ENCODE measurements at places on chromosomes 2 and 18. TPM values are rescaled to one million over a fixed set of nuclear protein-coding genes. Genes with fewer than 3 reads are reported as not detected.

DNA sequence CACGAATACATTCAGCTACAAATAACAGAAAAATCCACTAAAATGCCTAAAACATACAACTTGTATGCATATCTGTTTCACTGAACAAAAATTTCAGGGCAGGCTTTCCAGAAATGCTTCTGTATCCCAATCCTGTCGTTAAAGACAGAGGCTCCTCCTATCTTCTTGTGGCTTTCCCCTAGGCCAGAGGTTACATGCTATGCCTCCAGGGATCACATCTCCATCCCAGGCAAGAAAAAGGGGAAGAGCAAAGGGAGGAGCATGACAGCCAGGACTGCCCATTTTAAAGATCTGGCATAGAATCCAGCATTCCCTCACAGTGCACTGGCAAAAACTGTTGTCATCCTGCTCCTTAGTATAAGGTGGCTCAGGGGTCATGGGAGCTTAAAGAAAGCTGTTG lies 268.7 kb upstream of the SETBP1 start:
- DNase-seq: no peak

- no peak for DNase-seq
These were observed 4.4 kb upstream of the KLHL29 start for GRCh38 chr2:23380562-23381065.

- DNase-seq: no peak
These were observed 31.3 kb downstream of the PSTPIP2 start for GRCh38 chr18:46040747-46041104.

DNA sequence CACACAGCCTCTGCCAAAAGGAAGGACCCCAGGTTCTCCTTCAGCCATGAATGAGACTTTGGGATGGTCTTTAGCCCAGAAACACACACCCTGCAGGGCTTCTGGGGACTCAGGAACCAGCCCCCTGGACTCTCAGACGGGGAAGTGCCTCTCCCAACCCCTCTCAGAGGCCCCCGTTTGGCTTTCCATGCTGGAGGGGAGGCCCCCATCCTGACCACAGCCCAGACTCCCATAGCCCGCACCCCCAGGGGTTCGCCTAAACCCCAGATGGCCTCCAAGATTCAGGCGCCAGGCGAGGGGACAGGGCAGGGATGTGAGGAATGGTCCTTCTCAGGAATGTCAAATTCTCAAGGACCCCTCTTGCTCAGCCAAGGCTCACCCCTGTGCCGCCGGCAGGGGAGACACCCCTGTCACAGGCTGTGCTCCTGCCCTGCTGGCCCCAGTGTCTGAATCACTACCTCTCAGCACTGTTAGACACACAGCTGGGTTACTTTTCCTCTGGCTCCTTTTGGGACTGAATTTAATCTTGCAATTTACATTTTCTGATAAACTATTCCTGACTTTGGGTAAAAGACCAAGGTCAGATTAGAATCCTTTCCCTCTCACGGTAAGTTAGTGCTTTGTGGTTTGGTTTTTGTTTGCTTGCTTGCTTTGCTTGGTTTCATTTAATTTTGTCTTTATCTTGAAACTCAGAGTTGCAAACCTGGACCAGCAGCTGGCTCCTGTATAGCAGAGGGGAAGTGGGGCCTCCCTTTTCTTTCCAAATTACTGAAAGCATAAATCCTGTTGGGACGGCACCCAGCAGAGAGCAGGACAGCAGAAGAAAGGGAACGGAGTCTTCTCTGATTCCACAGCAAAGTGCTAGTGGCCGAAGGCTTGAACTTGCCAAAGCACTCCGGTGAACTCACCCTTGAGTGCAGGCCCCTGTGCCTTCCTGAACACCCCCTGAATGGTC lies 198.9 kb upstream of the RAB6C start:
- DNase-seq: no peak

UGT1A10 gene
- not detected for polyA plus RNA-seq

GRCh38 chr18:32346671-32347070 lies 124.0 kb downstream of the GAREM1 start:
- DNase-seq: no peak

DNA sequence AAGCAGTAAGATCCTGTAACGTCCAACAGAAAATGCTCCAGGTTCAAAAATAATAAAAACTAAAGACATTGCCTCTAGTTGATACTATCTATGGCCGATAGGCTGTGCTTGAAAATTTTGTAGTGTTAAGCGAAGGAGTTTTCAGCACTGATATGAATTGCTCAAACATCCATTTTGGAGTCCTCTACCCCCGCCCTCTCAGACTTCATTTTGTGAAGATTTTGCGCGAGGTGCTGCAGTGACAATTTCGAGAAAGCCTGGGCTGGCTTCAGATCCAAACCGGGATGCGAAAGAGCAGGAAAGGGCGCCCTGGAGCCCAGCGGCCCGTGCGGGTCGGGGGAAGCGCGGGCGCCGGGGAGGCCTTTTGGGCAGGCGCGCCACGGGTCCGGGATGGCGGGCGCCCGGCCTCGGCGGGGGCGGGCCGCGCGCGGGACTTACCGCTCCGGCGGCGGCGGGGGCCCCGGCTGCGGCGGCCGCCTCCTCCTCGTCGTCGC lies 1.8 kb downstream of the SP3 start:
- DNase-seq: no peak

- no peak for DNase-seq
These were observed 37.7 kb downstream of the FBXO48 start for GRCh38 chr2:68429311-68429826.

TXNDC2 gene
- polyA plus RNA-seq: 0.05 TPM

GRCh38 chr2:70479816-70480215 lies 73.8 kb downstream of the TGFA start:
- no peak for DNase-seq

GRCh38 chr18:57026316-57026715 lies 120.6 kb upstream of the BOD1L2 start:
- DNase-seq: no peak

- DNase-seq: no peak
These were observed 27.9 kb downstream of the PDIA6 start for GRCh38 chr2:10784719-10785118.

Measured in forelimb muscle (tissue), 1 donor.